ENCODE measurements at places on chromosomes 12 and 14. TPM values are rescaled to one million over a fixed set of nuclear protein-coding genes. Genes with fewer than 3 reads are reported as not detected.

GRCh38 chr12:58453306-58453705 lies 467.0 kb downstream of the LRIG3 start:
- H3K36me3 ChIP-seq: no peaks in the 10 kb centered on the region
- H3K4me3 ChIP-seq: no peak overlapping the region
- no peak for DNase-seq
- H3K4me1 ChIP-seq: peaks cover 30% of the 10 kb centered on the region

The ADGRD1 gene
- total RNA-seq: 4.7 TPM

DNA sequence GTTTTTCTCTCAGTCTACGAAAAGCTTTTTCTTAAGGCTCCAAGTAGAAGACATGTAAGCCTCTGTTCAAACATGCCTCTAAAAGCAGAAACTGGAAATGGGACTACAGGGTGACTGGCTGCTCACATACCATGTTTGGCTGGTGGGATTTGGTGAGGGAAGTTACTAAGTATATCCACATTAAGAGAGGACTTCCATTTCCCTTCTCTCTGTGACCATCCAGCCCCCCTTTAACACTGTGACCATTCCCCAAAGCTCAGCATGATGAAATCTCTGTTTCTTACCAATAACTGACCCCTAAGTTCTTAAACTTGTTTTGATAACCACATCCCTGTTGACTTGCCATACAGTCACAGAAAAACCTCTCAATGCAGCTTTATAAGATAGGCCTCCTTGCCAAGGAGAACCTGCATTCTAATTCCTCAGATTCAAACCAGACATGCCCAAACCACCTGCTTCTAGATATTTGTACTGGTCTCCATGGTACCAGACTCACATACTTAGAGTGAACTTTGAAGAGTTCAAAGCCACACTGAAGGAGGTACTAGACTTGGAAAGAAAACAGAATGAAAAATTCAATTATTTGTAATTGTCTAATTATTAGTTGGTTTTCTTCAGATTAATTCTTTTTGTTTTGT lies 102.2 kb downstream of the VEZT start:
- no peak for DNase-seq
- H3K36me3 ChIP-seq: no peaks in the 10 kb centered on the region
- peaks cover 58% of the 10 kb centered on the region for H3K4me1 ChIP-seq
- no peaks in the 10 kb centered on the region for H3K27me3 ChIP-seq
- peak overlapping the region; percentile 65 for H3K27ac ChIP-seq

The POTEG gene
- not detected for total RNA-seq

GRCh38 chr12:5456030-5456429 lies 24.1 kb downstream of the NTF3 start:
- H3K4me1 ChIP-seq: peaks cover 18% of the 10 kb centered on the region
- H3K27me3 ChIP-seq: peaks cover 2% of the 10 kb centered on the region
- H3K4me3 ChIP-seq: no peak overlapping the region

DNA sequence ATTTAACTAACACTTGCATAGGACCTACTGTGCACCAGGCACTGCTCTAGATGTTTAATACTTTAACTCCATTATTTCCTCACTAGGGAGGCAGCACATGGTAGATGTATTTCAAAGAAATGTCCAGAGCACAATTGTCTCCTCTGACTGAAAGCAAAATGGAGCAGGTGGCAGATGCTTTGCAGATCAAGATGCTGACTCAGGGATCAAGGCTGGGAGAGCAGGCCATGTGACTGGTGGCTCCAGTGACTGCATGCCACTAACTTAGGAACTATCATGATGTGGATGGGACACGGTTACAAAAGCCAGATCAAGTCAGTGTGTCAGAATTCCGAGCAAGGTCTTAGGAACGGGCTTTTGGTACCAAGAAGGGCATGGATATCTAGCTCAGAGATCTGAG lies 28.2 kb downstream of the SERPINA11 start:
- no peaks in the 10 kb centered on the region for H3K36me3 ChIP-seq
- H3K27me3 ChIP-seq: peaks cover 52% of the 10 kb centered on the region
- no peak overlapping the region for H3K27ac ChIP-seq
- no peak for DNase-seq
- H3K4me1 ChIP-seq: peaks cover 2% of the 10 kb centered on the region

The P2RX2 gene
- total RNA-seq: not detected

The NXPH4 gene
- 75.4 TPM for total RNA-seq

- no peak overlapping the region for H3K4me3 ChIP-seq
- H3K36me3 ChIP-seq: peaks cover 5% of the 10 kb centered on the region
- H3K27ac ChIP-seq: no peak overlapping the region
- peaks cover 7% of the 10 kb centered on the region for H3K4me1 ChIP-seq
- H3K27me3 ChIP-seq: no peaks in the 10 kb centered on the region
- no peak for DNase-seq
These were observed 71.8 kb downstream of the ACACB start for GRCh38 chr12:109188108-109188712.

DNA sequence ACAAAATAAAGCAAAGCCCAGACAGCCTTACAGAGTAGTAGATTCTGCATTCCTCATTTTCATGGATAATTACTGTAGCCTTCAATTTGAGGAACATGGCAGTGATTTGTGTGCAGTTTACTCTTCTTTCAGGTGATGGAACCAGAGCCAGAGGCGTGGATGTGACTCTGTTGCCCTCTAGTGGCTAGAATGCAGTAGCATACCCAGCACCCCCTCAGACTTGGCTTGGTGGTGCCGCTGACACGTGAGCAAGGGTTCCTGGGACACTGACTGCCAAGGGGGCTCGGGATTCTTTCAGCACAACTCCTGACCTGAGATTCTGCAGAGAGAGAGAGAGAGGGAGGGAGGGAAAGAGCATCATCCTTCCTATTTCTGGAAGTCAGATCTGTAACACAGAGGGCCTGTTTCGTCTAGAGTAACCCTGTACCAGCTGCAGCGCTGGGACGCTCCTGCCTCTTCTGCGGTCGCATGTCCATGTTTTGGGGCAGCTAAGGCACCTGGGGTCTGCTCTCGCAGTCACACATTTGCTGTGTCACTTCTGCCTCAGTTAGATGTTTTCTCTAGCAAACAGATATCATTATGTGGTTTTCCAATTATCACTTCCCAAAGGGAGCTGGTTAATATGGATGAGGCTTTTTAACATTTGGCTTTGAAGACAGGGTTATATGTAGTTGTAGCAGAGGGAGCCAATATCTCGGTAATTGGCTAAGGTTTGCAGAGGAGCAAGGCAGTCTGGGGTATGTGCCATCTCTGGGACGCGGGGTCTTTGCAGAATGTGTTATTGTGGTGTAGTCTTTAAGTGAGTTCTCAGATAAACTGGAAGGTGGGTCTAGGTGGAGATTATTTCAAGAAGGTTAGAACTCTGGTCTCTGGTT lies 428.1 kb downstream of the NRXN3 start:
- H3K27ac ChIP-seq: no peak overlapping the region
- H3K27me3 ChIP-seq: peaks cover 18% of the 10 kb centered on the region
- no peak overlapping the region for H3K4me3 ChIP-seq

GRCh38 chr14:100740196-100740825 lies 13.6 kb downstream of the DLK1 start:
- no peaks in the 10 kb centered on the region for H3K36me3 ChIP-seq
- peaks cover 4% of the 10 kb centered on the region for H3K4me1 ChIP-seq
- no peak overlapping the region for H3K4me3 ChIP-seq
- peak; percentile 52 for DNase-seq

- no peak for DNase-seq
- no peaks in the 10 kb centered on the region for H3K36me3 ChIP-seq
- no peaks in the 10 kb centered on the region for H3K4me1 ChIP-seq
- no peak overlapping the region for H3K27ac ChIP-seq
- H3K27me3 ChIP-seq: peaks cover 55% of the 10 kb centered on the region
These were observed 226.1 kb upstream of the DIO3 start for GRCh38 chr14:101335061-101335661.

The GPR137C gene
- total RNA-seq: 2.6 TPM
